ENCODE measurements at places on chromosomes 13 and 19.

- DNase-seq = no peak
Observed at GRCh38 chr13:23789576-23790346, 99.4 kb downstream of the MIPEP start.

DNA sequence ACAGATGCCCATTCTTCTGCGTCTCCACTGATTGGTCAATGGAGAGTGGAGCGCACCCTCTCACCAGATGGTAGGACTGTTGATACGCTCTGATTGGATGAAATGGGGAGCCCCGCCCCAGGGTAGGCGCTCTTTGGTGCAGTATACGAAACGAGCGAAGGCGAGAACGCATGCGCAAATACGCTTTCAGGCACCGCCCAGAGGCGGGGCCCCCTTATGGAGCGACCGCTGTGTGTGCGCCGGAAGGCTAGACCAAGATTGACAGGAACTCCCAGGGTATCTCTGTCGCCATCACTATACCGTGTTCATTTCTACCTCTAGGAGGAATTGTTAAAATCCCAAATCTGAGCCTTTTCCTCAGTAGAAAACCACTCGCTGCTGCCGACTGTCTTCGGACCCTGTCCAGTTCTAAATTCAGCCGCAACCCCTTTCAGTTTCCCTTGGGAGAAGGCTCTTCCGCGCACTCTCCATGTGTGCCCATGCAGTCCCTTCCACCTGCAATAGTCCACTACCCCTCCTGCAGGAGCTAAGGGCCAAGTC is 720 bp upstream of the HNRNPL start:
- DNase-seq = peak; percentile 62

- DNase-seq = no peak
Observed at GRCh38 chr13:109361562-109362289, 424.7 kb downstream of the IRS2 start.

- no peak for DNase-seq
Observed at GRCh38 chr19:19155495-19156219, 14.4 kb downstream of the MEF2B start.
